Activated CD4-positive, alpha-beta T cell treated with anti-CD3 and anti-CD28 coated beads, Interleukin-2, Interleukin-4, amounts not matched to agents 100 ng/mL and 50 ng/mL, durations not matched to agents 16 hours and 8 hours (primary cell): ENCODE measurements at places on chromosomes 2 and 18.

- DNase-seq: no peak
Observed at GRCh38 chr18:75297731-75298130, 87.1 kb downstream of the TSHZ1 start.

DNA sequence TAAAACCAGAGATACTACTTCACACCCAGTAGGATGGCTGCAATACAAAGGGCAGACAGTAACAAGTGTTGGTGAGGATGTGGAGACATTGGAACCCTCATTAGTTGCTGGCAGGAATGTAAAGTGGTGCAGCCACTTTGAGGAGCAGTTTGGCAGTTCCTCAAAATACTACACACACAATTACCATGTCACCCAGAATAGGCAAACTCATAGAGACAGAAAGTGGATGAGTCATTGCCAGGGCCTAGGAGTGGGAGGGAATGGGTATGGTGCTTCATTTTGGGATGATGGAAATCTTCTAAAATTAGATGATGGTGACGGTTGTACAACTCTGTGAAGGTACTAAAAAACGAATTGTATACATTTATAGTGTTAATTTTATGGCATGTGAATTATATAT lies 54.8 kb downstream of the ATP9B start:
- no peak for DNase-seq

- DNase-seq: no peak
Observed at GRCh38 chr18:13470516-13471197, 252.1 kb downstream of the LDLRAD4 start.

DNA sequence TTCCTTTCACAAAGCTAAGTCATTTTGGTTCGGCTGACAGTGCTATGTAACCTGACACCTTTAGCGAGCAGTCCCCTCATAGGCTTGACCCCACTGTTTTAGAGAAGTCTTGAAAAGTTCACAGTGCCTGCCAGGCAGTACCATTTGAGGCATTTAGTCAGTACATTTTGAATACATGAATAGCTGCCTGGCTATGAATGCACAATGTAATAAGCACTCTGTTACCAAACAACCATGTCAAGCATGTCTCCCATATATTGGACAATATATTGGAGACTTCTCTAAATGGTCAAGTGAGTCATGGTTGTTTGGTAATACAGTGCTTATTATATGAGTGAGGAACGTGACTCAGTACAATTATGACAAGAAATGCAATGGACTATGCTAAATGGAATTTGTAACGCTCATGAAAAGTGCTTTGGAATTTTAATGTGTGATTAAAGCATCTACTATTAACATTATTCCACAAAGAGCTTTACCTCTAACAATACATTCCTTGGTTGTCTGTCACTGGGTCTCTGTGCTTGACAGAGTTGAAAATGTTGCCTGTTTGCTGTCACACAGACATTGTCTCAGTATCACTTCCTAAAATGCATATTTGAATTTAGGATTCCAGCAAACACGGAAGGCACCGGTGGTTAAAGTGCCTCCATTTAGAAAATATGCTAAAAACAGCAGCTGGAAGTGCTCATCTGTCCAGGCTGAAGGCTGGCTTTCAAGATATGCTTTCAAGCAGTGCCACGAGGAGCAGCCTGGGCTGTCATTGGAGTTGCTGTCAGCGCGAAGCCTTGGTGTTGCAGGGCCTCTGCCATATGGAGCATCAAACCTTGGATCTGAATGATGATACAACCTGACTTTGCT lies 458.6 kb downstream of the FBXO15 start:
- DNase-seq: no peak

GRCh38 chr2:158818511-158818910 lies 23.4 kb downstream of the DAPL1 start:
- DNase-seq: no peak

DNA sequence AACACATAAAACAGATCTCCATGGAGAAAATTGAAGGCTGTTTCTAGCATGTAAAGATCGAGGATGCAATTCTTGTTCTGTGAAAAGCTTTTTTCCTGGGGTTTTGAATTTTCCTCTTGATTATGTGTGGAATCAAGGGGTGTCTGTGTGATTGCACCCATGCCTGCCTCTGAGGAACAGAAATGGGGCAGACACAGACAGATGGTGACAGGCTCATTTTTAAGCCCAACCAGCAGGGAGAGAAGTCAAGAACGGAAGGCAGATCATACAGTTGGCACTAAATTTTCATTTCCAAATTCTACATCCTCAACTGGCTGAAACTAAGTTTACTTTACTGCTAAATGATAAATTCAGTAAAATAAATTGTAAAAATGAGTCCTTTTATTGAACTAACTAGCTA lies 1037.7 kb upstream of the KLHL29 start:
- DNase-seq: no peak

- peak; percentile 79 for DNase-seq
Observed at GRCh38 chr2:214737188-214737587, 72.3 kb downstream of the BARD1 start.

- no peak for DNase-seq
Observed at GRCh38 chr2:222807431-222807830, 53.4 kb upstream of the ACSL3 start.

DNA sequence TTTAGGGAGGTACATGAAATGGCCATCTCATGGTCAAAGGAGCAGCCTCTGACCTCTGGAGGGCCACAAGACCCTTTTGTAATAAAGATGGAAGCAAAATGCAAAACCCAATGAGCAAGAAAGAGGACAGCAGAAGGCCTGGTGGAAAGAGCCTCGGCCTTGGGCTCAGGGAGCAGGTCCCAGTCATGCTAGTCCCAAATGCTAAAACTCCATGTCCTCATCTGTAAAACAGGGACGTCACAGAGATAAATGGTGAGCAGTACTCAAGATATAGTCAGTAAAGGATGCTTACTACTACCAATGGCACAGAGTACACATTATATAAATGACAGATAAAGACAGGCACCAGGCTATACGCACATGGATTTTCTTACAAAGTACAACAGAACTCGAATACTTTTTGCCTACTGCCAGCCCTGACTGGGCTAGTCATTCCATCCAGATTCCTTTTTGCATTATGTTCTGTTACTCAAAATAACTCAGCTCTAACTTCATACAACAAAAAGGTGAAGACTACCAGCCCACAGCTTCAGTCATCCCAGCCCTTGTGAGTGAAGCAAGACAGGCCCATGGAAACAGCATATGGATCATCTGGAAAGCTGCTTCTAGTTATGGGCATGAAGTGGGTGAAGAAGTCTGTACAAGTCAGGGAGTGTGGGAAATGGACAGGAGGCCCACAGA lies 64.9 kb upstream of the TFCP2L1 start:
- no peak for DNase-seq

DNA sequence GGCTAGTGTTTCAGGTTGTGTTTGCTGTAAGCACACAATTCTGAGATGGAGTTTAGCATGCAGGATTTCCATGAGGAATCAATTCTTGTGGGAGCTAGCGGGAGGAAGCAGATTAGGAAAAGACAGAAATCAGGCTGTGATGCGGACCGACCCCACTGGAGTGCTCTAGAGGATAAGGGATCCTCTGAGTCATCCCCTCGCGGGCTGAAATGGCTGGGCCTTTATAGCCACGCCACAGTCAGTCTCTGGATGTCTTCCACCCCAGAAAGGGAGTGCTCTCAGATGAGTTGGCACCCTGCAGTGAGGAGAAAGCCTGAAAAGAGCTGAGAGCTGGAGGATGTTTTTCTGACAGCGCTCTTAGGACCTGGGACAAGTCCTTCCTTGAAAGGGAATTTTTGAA lies 102.4 kb downstream of the GALNT3 start:
- no peak for DNase-seq

- DNase-seq: no peak
Observed at GRCh38 chr2:237120916-237121315, 35.2 kb downstream of the COPS8 start.

DNA sequence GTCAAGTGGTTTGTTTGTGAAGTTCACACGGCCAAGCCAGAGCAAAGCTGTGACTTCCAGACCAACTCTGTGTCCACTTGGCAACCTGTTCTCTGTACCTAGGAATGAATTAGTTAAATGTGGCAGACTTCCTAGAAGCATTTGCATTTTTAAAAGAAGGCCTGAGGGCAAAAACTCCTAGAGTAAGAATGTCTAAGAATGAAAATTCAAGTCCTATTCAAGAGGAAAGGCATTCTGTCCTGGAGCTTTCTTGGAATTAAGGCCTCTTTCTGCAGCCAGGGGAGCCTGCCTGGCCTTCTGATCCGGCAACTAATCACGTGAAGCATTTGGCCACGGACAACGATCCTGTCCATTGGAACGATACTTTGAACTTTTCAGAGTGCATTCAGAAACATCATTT lies 155.0 kb downstream of the SETBP1 start:
- no peak for DNase-seq

DNA sequence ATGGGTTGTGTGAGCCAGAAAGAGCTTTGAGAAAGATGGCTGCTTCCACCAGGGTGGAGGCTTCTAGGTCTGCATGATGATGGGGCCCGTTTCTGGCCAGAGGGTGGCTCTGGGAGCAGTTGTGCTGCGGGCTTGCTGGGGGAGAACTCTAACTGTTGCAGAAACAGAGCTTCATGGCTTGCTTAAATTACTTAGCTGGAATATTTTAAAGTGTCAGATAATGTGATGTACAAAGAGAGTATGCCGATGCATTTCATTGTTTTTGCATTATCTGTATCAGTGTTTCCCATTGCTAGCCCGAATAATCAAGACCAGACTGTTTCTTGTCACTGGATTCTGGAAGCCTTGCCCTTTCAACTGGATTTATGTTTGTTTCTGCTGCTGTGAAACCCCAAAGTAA lies 6.3 kb upstream of the DRC1 start:
- no peak for DNase-seq

GRCh38 chr2:65320946-65321345 lies 93.3 kb downstream of the ACTR2 start:
- no peak for DNase-seq

DNA sequence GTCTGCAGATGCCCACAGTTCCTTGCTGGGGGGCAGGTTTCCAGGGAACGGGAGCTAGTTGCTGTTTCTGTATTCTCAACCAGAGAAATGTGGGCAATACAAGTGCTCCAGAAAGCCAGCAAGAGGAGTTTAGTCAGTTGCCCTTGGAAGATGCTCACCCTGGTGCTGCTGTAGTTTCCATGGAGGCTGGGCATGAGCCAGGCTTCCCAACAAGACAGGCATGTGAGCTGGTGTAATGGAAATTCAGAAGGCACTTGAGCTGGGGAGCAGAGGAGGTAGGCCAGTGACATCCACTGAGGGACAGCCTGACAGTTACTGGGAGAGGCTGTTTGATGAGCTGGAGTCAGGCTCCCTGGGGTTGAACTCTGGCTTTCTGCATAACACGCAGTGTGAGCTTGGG lies 7.7 kb downstream of the HK2 start:
- no peak for DNase-seq

- DNase-seq: no peak
Observed at GRCh38 chr2:242043538-242044312, 174.2 kb downstream of the RTP5 start.

- DNase-seq: no peak
Observed at GRCh38 chr2:239129147-239129920, 271.5 kb downstream of the HDAC4 start.

DNA sequence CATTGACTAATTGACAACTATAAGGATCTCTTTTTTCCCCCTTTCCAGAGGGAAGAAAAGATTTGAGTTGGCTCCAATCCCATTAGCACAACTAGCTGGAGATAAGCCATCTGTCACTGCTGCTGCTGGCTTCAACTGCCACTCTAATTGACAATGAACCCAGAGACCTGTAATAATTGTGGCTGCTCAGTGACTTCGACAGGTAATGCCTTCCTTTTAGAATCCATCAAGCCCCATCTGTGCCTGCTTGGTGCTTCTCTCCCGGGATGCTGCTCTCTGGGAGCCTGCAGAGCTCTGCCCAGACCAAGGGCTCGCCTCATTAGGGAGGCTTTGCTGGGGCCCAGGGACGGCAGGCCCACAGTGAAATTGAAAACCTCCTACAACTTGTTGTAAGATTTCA lies 376.7 kb upstream of the SOX11 start:
- DNase-seq: no peak

- no peak for DNase-seq
Observed at GRCh38 chr2:224086226-224086914, 47.3 kb upstream of the SERPINE2 start.

GRCh38 chr2:206343816-206344215 lies 69.4 kb downstream of the ZDBF2 start:
- no peak for DNase-seq

- no peak for DNase-seq
Observed at GRCh38 chr18:80136679-80137078, 27.6 kb downstream of the ADNP2 start.

GRCh38 chr2:157760949-157761348 lies 115.2 kb downstream of the ACVR1 start:
- DNase-seq: no peak

DNA sequence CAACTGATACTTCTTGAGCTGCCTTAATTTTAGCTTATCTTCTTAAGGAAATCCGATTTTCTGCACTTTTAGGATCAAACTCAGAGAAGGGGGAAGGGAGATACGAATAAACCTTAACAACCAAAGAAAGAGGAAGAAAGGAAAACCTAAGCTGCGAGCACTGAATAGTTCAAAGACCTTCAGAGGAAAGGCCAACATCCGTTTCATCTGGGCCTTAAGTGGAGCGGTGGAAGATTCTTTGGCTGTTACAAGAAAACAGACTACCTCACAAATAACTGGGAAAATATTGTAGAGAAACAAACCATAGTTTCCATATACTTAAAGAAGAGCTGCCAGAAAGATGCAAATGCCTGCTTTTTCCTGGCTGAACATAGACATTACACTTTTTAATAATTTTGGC lies 43.6 kb downstream of the VIT start:
- DNase-seq: no peak

GRCh38 chr2:211447548-211447947 lies 891.1 kb downstream of the CPS1 start:
- no peak for DNase-seq

- DNase-seq: no peak
Observed at GRCh38 chr2:111164078-111164477, 43.4 kb downstream of the BCL2L11 start.
